CD14-positive monocyte (primary cell): ENCODE measurements at places on chromosomes 13 and 19.
A peak's percentile ranks its signal among the peaks of the same experiment; 100 is the strongest.

GRCh38 chr13:94784066-94784465 is 71.7 kb upstream of the SOX21 start:
- DNase-seq: no peak

GRCh38 chr19:53813996-53814395 is 10.1 kb downstream of the NLRP12 start:
- no peak for DNase-seq

- DNase-seq: no peak
Measured at GRCh38 chr19:12166626-12167025, 3.7 kb downstream of the ZNF136 start.

- no peak for DNase-seq
Measured at GRCh38 chr19:1270854-1271527, 1.9 kb downstream of the CIRBP start.

DNA sequence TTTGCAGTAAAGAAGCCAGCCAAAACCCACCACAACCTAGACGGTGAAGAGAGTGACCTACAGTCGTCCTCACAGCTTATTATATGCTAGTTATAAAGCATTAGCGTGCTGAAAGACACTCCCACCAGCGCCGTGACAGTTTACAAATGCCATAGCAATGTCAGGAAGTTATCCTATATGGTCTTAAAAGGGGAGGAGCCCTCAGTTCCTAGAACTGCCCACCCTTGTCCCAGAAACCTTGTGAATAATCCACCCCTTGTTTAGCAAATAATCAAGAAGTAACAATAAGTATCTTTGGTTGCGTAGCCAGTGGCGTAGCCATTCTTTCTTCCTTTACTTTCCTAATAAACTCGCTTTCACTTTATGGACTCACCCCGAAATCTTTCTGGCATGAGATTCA is 227.9 kb upstream of the ARGLU1 start:
- DNase-seq: no peak

- DNase-seq: no peak
Measured at GRCh38 chr19:22622020-22622419, 12.1 kb upstream of the ZNF492 start.

DNA sequence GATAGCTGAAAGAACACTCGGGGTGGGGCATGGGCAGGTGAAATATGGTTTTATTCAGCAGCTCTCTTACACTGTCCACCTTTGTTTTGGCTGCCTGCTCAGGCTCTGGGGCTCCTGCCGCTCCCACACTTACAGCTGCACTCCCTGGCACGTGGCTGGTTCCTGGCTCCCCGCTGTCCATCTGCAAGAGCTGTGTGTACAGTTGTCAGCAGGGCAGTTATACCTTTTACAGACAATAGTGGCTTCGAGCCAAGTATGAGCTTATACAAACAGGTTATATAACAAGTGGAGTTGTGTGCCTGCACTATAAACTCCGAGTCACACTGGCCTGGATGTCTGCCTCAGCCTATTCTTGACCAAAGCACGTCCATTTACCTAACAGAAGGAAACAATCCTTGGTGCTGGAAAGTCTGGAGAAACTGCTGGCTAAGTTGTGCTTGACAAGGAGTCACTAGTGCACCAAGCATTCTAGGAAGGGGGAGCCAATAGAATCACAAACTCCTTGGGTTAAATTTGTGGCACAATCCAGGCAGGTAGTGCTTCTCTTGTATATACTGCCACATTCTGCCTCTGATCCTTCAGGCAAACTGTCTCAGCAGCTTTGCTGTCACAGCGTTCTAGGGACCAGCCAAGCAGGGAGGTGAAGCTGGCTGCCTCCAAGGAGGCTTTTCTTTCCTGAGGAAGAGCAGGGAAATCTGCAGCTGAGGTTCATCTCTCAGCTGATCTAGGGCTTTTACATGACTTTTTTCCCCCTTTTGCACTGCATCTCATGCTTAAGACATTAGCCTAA is 68.2 kb downstream of the NHLRC3 start:
- DNase-seq: no peak

DNA sequence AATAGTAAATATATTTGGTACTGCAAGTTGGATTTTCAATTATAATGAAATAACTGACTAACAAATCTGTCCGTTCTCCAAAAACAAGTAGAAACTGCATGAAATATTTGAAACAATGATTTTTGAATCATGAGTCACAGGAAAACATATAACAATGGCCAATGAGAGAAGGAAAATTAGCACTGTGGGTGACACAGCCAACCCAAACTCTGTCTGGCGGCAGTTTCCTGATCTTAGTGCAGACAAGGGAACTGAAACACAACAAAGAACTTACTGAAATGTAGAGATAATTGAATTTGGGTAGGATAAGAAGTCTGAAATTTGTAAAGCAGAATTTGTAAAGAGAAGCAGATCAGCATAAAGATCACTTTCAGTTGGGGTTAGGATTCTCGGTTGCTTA is 2743.3 kb upstream of the PCDH20 start:
- no peak for DNase-seq

DNA sequence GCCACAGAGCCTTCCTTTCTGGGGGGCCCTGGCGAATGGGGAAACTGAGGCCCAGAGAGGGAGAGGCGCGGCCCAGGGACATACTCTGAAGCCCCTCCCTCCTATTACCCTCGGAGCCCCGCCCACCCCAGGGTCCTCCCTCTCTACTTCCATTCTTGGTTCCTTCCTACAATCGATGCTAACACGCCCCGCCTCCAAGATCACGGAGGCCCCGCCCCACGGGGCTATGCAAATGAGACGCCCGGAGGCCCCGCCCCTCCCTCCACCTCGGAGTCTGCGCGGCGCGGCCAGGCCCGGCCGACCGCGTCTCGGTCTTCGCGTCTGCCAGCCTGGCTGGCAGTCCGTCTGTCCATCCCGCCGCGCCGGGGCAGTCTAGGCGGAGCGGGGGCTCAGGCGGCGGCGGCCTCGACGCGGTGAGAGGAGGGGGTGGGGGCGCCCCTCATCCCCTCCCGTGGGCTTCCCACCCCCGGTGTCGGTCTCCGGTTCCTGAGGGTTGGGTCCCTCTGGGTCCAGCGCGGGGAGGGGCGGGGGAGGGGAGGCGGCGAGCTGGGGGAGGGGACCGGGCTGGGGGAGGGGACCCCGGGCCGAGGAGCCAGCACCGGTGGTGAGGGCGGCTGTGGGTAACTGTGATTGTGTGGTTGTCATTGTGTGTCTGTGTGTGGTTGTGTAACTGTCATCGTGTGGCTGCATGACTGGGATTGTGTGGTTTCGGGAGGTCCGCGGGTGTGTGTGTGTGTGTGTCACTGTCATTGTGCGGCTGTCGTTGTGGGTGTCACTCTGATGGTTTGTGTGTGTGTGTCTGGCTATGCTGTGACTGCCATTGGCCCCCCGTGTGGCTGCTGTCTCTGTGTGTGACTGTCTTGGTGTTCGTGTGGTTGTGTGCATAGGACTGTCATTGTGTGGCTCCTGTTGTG is at the start of gene PLPPR2:
TSS of gene PLPPR2 (plus strand) at position 273 of the 914 bp plus-strand sequence. CDS start 2,242 bp downstream, outside the sequence.
- peak; percentile 90 for DNase-seq

DNA sequence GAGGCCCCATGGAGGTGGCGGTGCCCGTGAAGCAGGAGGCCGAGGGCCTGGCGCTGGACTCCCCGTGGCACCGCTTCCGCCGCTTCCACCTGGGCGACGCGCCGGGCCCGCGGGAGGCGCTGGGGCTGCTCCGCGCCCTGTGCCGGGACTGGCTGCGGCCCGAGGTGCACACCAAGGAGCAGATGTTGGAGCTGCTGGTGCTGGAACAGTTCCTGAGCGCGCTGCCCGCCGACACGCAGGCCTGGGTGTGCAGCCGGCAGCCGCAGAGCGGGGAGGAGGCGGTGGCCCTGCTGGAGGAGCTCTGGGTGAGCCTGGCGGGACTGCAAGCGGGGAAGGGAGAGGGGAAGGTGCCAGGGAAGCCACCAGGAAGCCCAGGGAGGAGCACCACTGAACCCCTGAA is 5.8 kb downstream of the ZNF444 start:
- no peak for DNase-seq

DNA sequence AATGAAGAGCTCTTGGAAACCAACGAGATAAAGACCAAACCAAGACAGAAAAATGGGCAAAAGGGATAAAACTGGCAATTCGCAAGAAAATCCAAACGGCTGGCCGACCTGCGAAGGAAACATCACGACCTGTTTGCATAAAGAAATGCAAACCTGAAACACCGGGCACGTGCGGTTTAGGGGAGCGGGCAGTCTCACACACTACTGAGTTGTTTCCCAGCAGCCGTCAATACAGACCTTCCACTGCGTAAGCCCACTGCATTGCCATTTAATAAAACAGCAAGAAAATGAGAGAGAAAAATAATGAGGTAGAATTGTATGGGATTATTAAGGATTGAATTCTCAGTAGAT is 642 bp upstream of the PEG3 start:
- no peak for DNase-seq

- DNase-seq: no peak
Measured at GRCh38 chr13:85816413-85816812, 17.2 kb upstream of the SLITRK6 start.

DNA sequence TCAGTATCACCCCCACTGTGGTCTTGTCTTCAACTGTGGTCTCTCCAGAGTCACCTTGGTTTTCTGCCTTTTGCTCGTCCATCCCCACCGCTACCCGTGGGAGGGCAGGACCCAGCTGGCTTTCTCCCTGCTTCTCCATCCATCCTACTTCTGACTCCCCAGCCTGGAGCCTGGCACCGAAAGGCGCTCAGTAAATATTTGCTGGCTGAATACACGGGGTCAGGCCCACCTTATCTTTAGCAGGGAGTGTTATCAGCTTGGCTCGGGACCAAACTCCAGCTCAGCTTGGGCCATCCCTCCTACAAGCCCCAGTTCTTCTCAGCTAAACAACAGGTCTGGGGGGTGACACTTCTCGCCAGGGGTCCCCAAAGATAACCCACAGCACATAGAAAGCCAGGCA is 62.0 kb upstream of the KLF2 start:
- no peak for DNase-seq

DNA sequence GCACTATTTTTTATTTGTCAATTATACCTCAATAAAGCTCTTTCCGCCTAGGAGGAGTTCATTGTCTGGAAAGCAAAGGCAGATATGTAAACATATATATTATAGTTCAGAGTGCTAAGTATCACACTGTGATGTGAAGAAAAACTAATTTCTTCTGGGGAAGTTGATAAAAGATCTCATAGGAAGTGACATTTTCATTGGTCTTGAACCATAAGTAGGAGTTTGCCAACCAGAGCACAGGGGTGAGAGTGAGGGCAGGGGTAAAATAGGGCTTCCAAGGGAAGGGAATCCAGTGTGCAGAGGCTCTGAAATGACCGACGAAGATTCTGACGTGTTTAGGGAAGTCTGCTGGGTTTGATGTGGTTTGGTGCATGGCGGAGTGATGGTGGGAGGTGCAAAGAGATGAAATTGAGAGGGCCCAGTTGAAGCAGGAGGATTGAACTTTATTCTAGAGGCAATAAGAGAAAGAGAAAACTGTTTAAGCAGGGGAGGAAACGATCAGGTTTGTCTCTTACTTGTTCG is 780 bp upstream of the GTF2F2 start:
- DNase-seq: peak; percentile 56

DNA sequence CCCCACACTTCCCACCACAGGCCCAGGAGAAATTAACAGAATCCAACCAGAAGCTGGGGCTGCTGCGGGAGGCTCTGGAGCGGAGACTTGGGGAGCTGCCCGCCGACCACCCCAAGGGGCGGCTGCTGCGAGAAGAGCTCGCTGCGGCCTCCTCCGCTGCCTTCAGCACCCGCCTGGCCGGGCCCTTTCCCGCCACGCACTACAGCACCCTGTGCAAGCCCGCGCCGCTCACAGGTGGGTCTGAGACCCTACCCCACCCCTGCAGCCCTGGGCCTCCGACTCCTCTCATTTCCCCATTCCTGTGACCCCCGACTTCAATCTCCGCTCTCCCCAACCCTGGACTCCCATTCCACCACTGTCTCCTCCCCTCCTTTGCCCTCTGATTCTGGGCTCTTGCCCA is 17.8 kb downstream of the PKN1 start:
- no peak for DNase-seq

DNA sequence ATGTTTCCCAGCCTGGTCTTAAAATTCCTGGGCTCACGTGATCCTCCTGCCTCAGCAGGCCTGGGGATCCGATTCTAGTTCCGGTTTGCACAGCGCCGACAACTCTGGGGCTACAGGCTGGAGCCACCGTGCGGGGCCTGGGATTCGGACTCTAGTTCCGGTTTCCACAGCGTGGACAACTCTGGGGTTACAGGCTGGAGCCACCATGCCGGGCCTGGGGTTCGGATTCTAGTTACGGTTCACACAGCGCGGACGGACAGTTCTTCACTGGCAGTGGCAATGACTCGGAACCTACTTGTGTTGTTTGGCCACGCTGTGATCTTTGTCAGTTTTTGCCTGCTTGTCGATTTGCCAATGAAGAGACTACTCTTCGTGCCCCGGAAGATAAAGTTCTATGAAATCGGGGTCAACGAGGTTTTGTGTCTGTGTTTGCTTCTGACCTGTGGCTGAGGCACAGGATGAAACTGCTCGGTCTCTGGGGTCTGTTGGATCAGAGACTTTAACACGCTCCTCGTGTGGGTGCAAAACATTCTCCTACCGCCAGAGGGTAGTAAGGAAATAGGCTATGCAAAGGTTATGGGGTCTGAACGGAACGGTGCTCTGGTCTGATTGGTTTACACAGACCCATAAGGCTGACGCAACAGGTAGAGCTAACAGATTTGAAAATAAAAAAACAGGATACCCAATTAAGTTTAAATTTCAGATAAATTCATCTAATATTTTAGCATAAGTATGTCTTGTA is 12.1 kb upstream of the ZSCAN1 start:
- DNase-seq: peak; percentile 24

GRCh38 chr13:98992355-98992754 is 14.5 kb upstream of the DOCK9 start:
- no peak for DNase-seq

DNA sequence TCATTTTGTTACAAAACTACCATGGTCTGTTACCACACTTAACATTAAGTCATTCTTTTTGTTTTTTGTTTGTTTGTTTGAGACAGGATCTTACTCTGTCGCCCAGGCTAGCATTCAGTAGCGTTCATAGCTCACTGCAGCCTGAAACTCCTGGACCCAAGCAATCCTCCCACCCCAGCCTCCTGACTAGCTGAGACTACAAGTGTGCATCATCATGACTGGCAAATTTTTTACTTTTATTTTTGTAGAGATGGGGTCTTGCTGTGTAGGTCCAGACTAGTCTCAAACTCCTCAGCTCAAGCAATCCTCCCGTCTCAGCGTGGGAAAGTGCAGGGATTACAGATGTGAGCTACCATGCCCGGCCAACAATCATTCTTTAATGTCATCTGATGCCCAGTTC is 3.3 kb downstream of the ALDH16A1 start:
- DNase-seq: no peak

- DNase-seq: no peak
Measured at GRCh38 chr13:24922387-24922744, 158.4 kb downstream of the RNF17 start.

GRCh38 chr19:14418856-14419105 is 360 bp downstream of the DDX39A start:
- DNase-seq: no peak
